ENCODE measurements at places on chromosomes 1 and 21.

DNA sequence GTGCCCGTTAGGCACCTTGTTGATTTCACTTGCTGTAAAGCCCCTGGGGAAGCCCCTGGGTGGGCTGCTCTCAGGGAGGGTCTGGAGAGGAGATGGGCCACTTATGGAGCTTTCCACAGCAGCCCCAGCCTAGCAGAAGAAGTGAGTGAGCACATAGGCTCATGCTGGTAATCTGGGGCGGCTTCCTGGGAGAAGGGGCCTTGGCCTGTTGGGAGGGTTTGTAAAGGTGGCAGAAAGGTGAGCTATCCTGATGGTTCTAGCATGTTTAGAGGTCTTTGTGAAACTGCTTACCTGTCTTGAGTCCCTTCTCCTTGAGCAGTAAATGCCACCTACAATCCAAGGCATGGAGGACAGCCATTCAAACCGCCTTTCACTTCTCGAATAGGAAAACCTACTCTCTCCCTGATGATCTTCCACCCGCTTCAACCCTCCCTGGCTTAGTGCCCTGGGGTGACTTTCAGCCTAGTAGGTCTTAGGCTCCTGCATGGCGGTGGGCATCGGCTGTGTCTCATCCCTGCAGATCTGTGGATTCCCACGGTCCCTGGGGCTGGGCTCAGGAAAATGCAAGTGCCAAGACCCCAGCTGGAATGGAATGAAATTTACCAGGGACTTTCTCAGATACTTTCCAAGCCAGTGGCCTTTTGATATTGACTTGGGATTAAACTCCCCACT is 87.6 kb upstream of the SELENON start:
- ATAC-seq: no peak

DNA sequence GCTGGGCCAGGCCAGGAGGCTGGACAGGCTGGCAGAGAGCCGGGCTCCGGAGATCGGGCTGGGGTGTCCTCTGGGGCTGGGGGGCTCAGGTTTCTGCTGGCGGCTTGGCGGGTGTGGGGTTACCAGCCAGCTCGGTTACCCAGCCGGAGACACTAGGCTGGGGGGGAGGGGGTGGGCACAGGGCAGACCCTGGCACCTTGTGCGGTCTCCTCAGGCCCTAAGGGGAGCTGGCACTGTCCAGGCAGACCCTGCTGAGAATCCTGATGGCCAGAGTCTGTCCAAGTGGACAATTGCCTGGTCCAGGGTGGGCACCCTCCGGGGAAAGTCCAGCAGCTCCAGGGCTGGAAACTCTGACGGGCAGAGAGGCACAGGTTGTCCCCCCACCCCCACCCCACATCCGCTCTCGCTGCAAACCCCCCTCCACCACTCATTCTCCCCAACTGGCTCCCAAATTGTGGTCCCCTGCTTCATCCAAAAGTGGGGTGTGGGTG is 6.7 kb downstream of the ZBTB7B start:
- ATAC-seq: no peak

DNA sequence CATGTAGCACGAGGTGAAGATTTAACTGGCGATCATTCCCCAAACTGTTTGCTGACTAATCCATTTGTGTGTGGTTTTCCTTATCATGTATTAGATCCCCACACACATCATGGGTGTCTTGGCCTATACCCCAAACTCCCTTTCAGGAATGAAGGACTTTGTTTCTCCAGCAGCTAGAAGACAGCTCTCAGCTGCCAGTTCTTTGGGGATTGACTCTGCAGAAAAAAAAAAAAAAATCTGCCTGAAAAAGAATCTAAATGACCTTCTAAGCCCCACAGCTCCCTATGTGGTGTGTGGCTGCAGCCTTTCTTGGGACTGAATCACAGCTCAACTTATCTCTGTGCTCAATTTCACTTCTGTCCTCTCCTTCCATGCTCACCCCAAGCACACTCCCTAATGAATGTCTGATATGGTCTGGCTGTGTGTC is 256.3 kb upstream of the DUSP10 start:
- no peak for ATAC-seq

DNA sequence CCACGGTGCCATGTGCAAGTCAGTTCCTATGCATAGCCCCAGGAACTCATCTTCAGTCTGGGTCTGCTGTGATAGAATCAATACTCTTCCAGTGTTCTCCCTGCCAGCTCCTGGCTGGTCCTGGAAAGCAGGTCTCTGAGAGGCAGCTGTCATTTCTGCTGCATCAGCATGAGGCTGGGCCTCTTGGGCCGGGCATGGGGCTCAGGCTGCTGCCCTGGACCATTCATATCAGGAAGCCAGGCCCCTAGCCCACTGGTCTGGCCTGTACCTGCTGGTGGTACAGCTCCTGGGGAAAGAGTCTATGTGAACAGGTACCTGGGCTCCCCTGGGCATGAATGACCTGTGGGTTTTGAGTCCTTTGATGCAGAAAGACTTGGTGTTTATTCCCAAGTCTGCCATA is 173.6 kb upstream of the CSF3R start:
- ATAC-seq: no peak

- no peak for ATAC-seq
Observed at GRCh38 chr1:206102292-206102936, 14.8 kb downstream of the AVPR1B start.

DNA sequence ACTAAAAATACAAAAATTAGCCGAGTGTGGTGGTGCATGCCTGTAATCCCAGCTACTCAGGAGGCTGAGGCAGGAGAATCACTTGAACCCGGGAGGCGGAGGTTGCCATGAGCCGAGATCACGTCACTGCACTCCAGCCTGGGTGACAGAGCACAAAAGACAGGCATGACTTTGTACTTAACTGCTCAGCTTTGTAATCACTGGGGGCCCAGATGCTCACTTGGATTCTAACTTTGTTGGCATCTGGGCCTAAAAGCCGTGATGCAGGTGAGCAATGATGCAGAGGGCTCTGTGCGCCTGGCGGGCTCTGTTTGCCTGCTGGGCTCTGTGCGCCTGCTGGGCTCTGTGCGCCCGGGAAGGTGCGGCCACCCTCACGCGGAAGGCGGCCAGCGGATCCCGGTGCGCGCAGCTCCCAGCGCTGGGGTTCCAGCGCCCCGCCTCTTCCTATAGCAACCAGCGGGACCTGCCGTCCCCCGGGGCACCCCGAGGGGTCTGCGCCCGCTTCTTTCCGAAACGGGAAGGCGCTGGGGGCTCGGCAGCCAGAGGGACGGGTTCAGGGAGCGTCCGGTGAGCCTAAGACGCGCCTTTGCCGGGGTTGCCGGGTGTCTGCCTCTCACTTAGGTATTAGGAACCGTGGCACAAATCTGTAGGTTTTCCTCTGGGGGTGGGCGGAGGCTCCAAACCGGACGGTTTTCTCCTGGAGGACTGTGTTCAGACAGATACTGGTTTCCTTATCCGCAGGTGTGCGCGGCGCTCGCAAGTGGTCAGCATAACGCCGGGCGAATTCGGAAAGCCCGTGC is 31.7 kb downstream of the PRMT2 start:
- peak; percentile 14 for ATAC-seq

GRCh38 chr21:32753818-32754585 is 17.6 kb downstream of the PAXBP1 start:
- ATAC-seq: no peak

DNA sequence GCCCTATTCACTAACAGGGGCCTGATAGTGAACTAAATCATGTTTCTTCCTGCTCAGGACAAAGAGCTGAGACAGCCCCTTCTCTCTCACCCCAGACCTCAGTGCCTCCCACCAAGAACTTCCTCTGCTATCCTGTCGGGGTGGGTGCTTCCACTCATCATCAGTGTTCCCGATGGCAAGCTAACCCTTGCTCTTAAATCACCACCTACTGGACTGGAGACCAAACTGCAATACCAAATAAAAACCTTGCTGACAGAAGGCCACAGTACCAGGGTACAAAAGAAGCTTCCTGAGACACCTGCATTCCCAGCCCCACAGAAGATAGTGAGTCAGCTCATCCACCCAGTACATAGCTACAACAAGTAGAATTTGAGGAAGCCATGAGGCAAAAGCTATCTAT is 799.5 kb downstream of the LTN1 start:
- ATAC-seq: no peak

- no peak for ATAC-seq
Observed at GRCh38 chr1:53250325-53250724, 12.0 kb upstream of the MAGOH start.

DNA sequence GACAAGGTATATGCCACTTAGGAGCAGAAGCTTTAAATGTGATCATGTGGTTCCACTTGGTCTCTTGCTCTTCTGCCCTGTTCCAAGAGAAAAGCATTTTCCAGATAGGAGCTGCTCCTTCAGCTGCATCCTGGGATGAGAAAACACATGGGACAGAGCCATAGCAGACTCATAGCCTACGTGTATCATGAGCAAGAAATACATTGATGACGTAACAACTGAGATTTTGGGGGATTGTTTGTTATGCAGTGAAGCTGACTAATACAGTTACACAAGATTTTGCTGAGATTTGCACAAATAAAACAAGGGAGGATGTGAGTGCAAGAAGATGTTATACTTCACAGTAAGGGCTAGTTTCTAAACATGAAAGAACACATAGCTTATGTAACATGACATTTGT is 36.0 kb upstream of the IRF2BP2 start:
- ATAC-seq: no peak
